Spinal cord (tissue), 10 donors: ENCODE measurements at places on chromosomes 16 and 17. TPM values are rescaled to one million over a fixed set of nuclear protein-coding genes. Genes with fewer than 3 reads are reported as not detected.

- no peaks in the 10 kb centered on the region for H3K36me3 ChIP-seq
- no peak overlapping the region for H3K4me3 ChIP-seq
- DNase-seq: no peak
- peaks cover 8% of the 10 kb centered on the region for H3K4me1 ChIP-seq
Observed at GRCh38 chr16:5928476-5929065, 831.0 kb upstream of the EEF2KMT start.

DNA sequence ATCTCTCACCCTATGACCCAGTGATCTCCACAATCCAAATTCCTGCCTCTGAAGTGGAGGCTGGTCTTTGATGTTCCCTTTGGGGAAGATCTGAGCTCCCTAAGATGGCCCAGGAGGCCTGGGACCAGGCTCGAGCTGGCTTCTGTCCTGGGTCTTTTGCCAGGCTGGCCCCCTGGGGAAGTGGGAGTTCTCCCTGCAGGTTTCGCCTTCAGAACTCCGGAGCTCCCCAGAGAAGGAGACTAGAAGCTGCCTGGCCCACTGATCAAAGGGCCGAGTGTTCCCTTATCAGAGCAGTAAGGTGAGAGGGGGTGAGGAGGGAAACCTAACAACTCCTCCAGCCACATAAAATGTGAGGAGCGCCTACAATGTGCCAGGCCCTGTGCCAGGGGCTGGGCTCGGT is 147.1 kb downstream of the IRF8 start:
- H3K36me3 ChIP-seq: no peaks in the 10 kb centered on the region
- H3K4me1 ChIP-seq: peaks cover 26% of the 10 kb centered on the region
- peaks cover 15% of the 10 kb centered on the region for H3K27me3 ChIP-seq
- DNase-seq: no peak

GRCh38 chr16:64468515-64469090 is 653.3 kb downstream of the CDH11 start:
- H3K36me3 ChIP-seq: no peaks in the 10 kb centered on the region
- H3K27ac ChIP-seq: no peak overlapping the region
- H3K4me1 ChIP-seq: no peaks in the 10 kb centered on the region
- H3K27me3 ChIP-seq: no peaks in the 10 kb centered on the region
- DNase-seq: no peak

DNA sequence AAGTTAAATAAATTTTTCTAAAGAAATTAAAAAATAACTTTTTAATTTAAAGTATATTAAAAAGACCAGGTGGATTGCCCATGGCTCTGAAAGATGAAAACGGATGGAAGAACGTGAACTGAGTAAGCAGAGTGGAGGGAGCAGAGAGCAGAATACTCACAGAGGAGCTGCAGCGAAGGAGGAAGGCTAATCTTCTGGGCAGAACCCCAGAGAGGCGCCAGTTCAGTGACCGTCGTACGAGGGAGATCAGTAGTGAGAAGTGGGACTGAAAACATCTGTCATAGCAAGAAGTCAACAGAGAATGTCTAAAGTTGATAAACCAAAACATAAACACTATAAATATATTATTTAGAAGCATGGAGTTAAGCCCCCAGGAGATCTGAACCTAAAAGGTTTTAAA is 34.9 kb downstream of the UBE2G1 start:
- no peaks in the 10 kb centered on the region for H3K27me3 ChIP-seq
- DNase-seq: no peak
- H3K4me3 ChIP-seq: no peak overlapping the region
- H3K36me3 ChIP-seq: peaks cover 2% of the 10 kb centered on the region
- H3K4me1 ChIP-seq: no peaks in the 10 kb centered on the region
- no peak overlapping the region for H3K27ac ChIP-seq

DNA sequence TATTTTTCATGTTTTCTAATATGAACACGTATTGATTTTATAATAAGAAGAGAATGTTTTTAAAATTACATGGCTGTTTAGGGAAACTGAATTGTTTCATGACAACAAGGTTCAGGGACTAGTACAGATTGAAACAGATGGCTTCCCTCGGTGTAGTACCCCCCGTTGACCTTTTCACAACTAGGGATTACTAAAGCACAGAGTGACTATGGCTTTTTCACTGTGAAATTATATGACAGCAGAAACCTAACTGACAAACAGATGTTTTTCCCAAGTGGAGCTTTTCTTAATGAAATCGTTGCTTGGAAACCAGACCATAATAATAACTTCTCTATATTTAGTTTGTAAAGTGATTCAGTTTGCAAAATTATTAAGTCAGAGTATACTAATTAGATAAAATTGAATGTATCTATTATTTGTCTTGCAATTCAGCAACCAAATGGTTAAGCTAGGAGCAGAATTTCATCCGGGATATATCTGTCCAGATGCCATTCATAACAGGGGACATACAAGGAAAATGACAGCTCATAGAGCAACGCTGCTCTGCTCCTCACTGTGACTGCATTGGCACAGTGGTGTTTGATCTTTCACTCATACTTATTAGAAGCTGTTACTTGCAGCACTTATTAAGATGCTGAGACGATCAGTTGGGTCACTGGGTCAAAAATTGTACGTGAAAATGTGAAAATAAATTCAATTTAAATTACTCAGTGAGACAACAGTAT is 111.7 kb downstream of the TANGO6 start:
- no peak overlapping the region for H3K4me3 ChIP-seq
- no peaks in the 10 kb centered on the region for H3K36me3 ChIP-seq
- DNase-seq: peak; percentile 3
- H3K4me1 ChIP-seq: no peaks in the 10 kb centered on the region
- H3K27me3 ChIP-seq: no peaks in the 10 kb centered on the region

The NSRP1 gene
- 12.9 TPM for total RNA-seq

The KRTAP16-1 gene
- total RNA-seq: not detected
